ENCODE measurements at places on chromosomes 1 and 21.
A peak's percentile ranks its signal among the peaks of the same experiment; 100 is the strongest.

- no peak for DNase-seq
Observed at GRCh38 chr1:60262701-60263100, 189.1 kb upstream of the C1orf87 start.

GRCh38 chr1:14820295-14821085 lies 222.0 kb downstream of the KAZN start:
- no peak for DNase-seq

DNA sequence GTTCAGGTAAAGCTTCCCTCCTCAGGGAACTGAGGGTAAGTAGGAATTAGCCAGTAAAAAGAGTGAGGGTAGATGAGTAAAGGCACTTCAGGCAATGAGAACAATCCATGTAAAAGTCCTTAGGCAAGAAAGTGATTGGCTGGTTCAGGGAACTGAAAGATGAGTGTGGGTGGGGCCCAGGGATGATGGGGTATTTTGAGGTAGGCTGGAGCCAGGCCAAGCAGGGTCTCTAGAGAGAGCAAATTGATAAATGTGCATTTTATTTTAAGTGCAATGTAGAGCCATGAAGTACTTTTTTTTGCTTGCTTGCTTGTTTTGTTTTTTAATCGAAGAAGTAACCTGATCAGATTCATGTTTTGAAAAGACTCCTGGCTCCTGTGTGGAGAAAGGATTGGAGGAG lies 26.5 kb downstream of the OSBPL9 start:
- DNase-seq = no peak

DNA sequence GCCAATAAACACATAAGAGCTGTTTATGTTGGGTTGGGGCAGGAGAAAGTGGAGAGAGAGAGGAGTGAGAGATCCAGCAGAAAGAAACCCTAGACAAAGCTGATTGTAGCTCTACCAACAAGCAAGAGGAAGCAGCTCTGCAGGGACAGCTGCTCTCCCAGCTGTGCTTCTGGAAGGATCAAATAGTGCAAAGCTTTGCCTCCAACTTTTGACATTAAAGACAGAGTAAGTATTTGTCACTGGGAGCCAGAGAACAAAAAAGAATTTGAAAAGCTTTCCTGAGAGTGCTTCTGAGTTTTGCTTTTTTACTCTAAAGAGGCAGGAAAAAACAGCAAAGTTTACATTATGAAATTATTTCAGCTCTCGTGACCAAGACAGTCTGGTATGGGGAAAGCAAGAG lies 28.5 kb upstream of the C1orf198 start:
- DNase-seq = no peak

- DNase-seq = no peak
Observed at GRCh38 chr1:151187205-151187604, 2.8 kb downstream of the VPS72 start.

DNA sequence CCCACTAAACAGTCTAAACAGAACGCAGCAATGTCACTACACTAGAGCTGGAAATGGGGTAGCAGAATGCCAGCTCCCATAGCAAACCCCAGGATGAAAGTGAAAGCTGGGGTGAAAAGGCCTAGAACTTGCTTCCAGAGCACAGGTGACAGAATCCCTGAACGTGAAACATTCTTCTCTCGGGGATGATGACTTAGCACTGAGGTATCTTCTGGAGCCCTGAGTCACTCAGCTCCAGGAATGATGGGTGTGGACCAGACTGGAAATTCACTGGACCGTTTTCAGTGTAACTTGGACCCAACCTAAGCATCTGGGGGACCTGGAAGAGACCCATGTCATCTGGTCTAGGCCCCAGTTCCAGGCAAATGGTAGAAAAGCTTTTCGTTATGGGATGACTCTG lies 108.9 kb downstream of the CDC7 start:
- no peak for DNase-seq

DNA sequence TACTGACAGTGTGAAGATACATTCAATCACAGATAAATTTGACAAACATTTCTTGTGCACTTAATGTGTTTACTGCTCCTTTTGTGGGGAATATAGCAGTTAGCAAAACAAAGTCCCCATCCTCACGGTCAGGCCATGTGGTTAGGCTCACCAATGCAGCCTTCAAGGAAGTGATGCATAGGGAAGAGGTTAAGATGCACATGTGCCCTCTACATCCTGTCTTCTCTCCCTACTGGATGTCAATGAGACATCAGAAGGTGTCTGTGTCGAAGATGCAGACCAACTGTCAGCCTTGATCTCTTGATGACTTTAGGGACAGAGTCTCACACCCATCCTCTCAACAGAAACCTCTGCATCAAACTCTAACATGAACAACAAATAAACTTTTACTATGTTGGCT lies 78.7 kb downstream of the FH start:
- DNase-seq = no peak

DNA sequence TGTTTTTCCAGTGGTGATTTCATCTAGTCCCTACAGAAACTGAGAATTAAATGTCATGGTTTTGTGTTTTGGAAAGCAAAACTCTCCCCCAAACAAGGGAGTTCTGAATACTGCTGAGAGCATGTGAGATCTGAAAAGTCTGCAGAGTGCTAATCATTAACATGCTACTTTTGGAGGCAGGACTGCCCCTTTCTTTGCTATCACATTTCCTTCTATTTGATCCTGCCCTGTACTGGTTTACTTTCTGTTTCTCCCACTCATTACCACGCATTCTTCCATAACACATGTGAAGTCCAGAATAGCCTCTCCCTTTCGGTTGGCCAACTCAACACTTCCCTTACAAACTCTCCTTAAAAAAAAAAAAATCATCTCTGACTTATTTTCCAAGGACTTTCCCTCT lies 63.6 kb downstream of the GADD45A start:
- DNase-seq = peak; percentile 24

GRCh38 chr1:56050911-56051310 lies 528.5 kb downstream of the PLPP3 start:
- DNase-seq = no peak

GRCh38 chr1:230570724-230571360 lies 71.4 kb upstream of the COG2 start:
- no peak for DNase-seq

- DNase-seq = no peak
Observed at GRCh38 chr1:14887764-14888350, 265.7 kb upstream of the TMEM51 start.

DNA sequence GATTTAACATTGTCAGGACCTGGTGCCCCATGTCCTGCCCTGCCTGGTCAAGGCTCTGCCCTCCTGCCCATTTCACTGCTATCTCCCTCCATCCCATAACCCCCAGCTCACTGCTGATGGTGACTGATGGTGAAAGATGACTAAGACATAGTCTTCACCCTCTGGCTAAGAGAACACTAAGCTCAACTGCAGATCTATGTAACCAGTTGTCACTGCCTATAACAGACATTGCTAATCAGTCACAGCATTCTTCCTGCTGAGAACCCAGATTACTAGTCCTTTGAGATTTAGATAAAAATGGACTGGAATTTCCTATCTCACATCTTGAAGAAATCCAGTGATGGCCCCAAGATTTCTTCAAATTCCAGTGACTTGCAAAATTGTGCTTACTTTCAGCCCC lies 8.0 kb upstream of the ZNF362 start:
- DNase-seq = no peak

GRCh38 chr1:231926340-231926739 lies 299.8 kb downstream of the DISC1 start:
- DNase-seq = no peak

- DNase-seq = no peak
Observed at GRCh38 chr1:232951180-232951579, 769 bp downstream of the NTPCR start.

GRCh38 chr1:96772972-96773371 lies 51.4 kb downstream of the PTBP2 start:
- no peak for DNase-seq

- peak; percentile 98 for DNase-seq
Observed at GRCh38 chr21:36320421-36321324, 676 bp downstream of the MORC3 start.

- DNase-seq = no peak
Observed at GRCh38 chr1:215650446-215651149, 83.5 kb downstream of the KCTD3 start.

- DNase-seq = no peak
Observed at GRCh38 chr1:107244709-107245500, 104.1 kb downstream of the NTNG1 start.

- DNase-seq = no peak
Observed at GRCh38 chr21:28832013-28832714, 160.5 kb downstream of the LTN1 start.

DNA sequence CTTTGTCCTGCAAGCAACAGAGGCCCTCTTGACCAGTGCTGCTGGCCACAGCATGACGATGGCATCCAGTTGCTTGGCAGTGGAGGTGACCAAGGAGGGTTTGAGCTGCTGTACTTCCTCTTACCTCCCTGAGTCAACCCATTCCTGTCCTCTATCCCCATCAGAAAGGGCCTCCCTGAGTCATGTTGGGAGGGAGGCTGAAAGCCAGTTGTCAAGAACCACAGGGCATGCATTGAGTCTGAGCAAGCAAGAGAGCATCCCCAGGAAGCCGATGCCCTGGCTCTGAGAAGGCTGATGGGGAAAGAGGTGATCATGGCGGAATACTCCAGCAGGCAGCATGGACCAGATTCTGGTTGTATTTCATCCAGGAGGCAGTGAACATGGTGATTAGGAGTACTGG lies 69.6 kb downstream of the LACTBL1 start:
- no peak for DNase-seq

DNA sequence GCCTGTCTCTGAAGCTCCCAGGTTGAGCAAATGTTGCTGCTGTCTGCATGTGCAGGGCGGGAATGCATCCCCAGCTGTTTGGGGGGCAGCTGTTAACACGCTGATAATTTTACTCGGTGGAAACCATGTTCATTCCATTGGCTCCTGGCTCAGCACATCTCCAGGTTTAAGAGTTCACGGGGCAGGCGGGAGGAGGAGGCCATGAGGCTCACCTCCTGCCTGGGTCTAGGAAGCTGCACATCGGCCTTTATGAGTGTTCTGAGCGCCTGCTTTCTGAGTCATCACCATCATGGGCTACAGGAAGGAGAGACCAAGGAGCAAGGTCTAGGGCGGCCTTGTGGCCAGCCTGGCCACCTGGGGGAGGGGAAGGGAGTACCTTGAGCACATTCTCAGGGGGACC lies 29.7 kb downstream of the AJAP1 start:
- no peak for DNase-seq

DNA sequence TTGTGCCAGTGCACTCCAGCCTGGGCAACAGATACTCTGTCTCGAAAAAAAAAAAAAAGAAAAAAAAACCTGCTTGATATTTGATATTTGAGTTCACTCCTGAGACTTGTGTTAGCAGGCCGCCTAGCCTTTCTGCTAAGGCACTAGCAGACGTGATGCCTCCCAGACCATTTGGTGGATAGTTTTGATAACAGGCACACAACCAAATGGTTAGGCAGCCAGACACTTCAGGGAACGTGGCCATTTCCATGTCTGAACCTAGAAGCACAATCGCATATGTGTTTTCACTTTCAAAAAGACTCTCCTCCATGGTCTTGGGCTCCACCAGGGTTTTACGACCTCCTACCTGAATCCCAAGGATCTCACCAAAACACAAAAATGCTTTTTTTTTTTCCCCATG lies 1319.5 kb downstream of the BRINP3 start:
- DNase-seq = no peak

GRCh38 chr1:80910426-80910825 lies 890.3 kb upstream of the ADGRL2 start:
- DNase-seq = no peak

DNA sequence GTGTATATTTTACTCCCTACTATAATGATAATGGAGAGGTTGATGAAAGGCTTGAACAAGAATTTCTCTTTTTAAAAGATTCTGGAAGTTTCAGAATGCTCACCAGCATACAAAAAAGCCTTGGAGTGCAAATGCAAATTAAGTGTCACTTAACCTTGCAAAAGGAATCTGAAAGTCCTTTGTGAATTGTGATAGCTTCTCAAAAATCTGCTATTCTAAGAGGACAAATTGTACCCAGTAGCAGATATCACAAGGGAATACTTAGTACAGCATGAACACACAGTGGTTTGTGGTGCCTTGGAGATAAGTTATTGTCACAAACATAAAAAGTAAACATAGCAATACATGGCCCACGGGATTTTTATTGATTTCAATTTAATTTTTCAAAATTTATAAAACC lies 1208.3 kb upstream of the B3GALT2 start:
- no peak for DNase-seq

DNA sequence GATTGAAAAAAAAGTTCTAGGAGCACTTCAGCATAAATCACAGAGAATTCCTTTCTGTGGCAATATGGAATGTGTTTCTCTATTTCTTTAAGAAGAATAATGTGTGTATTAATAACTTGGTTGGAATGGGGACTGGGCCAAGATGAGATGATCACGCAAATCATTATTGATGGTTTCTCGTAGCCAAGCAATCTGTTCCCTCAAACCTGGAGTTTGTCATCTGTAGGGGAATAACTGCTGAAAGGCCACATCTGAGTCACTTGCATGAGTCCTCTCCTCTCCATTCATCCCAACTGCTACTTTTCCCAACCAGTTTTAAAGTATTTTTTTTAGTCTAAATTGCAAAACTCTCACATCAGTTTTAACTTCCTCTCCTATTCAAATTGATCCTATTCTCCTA lies 480.4 kb downstream of the PLPP3 start:
- DNase-seq = no peak

- no peak for DNase-seq
Observed at GRCh38 chr1:175564119-175564518, 179.3 kb downstream of the TNR start.

DNA sequence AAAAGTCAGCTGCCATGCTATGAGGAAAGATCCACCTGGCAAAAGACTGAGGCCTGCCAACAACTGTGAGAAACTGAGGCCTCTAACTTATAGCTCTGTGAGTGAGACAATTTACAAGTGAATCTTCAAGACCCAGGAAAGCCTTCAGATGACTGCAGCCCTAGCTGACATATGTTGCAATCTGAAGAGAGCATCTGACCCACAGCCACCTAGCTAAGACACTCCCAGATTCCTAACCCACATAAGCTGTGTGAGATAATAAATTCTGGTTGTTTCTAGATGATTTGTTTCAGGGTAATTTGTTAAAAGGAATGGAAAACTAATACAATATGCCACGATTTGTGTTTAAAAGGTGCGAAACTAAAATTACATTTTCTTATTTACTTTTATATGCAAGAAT lies 55.1 kb downstream of the HFM1 start:
- DNase-seq = no peak
